NCI-H460 (cell line): ENCODE measurements at places on chromosomes 6 and 20.

GRCh38 chr6:51213811-51214210, 395.1 kb downstream of the TFAP2B start:
- no peak for DNase-seq

- no peak for DNase-seq
Observed at GRCh38 chr6:1009103-1009502, 302.8 kb upstream of the FOXQ1 start.

DNA sequence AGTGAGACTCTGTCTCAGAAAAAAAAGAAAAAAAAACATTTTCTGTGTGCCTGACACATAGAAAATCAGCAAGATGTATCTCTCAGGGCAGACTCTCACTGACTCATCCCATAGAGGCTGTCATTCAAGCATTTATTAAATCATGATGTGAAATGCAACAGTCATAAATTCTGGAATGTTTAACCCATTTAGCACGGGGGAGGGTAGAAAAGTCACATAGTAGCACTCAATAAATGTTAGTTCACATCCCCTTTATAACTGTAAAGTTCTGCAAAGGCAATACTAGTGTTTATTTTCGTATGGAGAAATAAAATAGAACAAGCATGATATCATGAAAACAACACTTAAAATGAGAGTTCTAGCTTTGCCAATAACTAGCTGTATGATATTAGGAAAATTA, 15.5 kb upstream of the CARMIL1 start:
- DNase-seq: no peak

DNA sequence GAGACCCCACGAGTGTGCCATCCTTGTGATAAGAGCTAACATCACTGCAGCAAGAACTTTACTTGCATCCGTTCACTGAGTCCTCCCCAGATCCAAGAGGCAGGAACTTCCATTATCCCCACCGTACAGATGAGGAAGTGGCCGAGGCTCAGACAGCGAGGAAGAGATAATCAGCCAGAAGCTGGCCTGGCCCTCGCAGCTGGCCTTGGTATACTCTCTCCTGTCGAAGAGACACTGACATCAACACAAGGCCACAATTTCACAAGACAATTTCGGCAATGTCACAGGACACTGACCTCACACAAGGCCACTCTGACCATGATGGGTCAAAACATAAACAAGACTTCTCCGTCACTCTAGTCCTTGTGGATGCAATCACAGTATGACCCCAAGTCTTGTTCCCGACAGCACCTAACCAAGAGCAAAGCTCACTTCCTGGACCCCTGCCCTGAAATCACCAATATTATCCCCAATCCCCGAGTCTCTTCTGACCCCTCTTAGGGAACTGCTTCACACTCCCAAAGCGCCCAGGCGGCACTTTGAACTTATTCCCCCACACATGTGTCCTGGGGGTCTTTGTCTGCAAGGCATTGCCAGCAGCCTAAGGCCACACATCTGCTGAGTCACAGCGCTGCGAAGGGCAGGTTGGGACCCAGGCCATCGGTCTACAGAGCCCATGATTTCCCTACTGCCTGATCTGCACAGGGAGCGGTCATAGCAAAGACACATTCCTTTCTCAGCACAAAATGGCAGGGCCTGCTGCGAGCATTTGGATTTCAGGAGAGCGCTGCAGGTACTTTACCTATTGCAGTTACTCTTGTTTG, 14.8 kb upstream of the VAPB start:
- DNase-seq: no peak

GRCh38 chr20:51600016-51600420, 57.5 kb upstream of the NFATC2 start:
- no peak for DNase-seq

GRCh38 chr20:16049529-16050093, 523.6 kb downstream of the KIF16B start:
- DNase-seq: no peak

GRCh38 chr20:5586720-5587119, 163.5 kb upstream of the SHLD1 start:
- DNase-seq: no peak

DNA sequence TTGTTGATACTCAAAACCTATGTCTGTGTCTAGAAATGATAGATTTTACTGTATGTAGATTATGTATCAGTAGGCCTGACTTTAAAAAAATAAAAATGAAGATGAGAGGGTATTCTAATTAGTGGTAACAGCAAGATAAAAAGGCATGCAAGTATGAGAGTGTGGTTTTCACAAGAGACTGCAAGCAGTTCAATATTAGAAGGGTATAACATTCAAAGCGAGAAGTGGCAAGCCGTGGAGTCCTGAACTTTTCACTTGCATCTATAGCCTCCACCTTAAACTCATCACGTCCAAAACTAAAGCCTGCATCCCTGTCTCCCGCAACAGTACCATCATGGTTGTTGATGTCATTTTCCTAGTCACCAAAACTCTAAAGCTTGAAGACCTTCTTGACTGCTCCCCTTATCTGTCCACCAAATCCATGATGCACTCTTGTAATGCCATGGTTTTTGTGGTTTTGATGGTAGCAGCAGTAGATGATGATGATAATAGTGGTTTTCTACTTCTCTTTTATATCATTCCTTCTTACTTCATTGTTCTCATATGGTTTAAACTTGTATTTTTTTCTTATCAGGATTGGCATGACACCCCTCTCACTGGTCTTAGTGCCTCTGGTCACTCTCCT, 9.2 kb upstream of the CGA start:
- no peak for DNase-seq

DNA sequence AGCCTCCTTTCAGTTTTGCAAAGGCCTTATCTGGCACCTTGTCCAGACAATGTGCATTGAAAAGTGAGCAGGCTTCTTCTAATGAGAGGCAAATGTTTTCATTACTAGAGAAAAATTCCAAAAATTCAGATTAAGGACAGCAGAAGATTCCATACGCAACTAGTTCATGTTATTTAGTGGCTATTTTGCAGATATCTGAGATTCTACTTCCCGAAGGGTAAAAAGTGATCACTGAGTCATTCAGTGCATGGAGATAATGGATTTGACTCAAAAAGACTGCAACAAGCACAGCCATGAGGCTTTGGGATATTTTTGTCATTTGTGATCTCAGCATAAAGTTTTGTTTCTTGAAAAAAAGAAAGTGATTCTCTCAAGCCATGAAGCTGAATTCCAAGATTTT, 29.9 kb downstream of the METTL24 start:
- DNase-seq: no peak

- DNase-seq: no peak
Observed at GRCh38 chr6:36853325-36853724, 14.1 kb upstream of the CPNE5 start.

DNA sequence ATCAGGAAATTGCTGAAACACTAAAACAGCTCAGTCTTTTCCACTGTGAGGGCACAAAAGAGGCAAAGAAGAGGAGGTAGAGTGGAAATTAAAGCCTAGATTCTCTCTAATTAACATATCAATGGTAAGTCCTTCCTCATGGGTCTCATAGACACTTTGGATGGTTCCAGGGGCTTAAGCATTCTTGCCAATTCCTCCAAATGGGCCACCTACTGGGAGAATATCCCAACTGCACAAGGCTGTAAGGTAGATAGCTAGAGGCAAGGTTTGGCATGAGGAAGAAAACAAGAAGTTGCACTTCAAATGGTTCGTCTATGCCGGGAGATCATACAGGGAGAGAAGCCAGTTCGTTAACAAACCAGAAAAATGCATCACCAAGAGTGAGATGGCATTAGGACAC, 107.6 kb upstream of the KHDRBS2 start:
- no peak for DNase-seq

DNA sequence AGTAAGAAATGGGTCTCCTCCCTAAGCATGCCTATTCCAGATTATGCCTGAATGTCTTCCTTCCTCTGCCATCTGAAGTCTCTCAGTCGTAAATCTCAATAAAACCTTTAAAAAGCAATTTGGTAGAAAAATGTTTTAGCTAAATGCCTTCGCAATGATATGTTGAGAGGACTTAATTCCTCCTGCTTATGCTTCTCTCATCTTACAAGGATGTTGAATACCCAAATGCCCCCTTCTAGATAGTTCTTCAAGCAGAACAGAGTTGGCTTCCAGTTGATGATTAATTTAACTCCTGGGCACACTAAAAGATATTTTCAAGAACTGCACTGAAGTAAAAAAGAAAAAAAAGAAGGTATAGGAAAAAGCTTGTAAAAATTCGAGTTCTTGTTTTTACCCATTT, 275.0 kb upstream of the SPTLC3 start:
- no peak for DNase-seq

GRCh38 chr6:125149256-125150144, 4.1 kb upstream of the TPD52L1 start:
- DNase-seq: no peak

GRCh38 chr20:48620154-48620506, 207.7 kb downstream of the PREX1 start:
- DNase-seq: no peak

- peak; percentile 8 for DNase-seq
Observed at GRCh38 chr6:37657112-37657886, 40.4 kb downstream of the MDGA1 start.
